ENCODE measurements at places on chromosomes 12 and 14. TPM values are rescaled to one million over a fixed set of nuclear protein-coding genes. Genes with fewer than 3 reads are reported as not detected.

DNA sequence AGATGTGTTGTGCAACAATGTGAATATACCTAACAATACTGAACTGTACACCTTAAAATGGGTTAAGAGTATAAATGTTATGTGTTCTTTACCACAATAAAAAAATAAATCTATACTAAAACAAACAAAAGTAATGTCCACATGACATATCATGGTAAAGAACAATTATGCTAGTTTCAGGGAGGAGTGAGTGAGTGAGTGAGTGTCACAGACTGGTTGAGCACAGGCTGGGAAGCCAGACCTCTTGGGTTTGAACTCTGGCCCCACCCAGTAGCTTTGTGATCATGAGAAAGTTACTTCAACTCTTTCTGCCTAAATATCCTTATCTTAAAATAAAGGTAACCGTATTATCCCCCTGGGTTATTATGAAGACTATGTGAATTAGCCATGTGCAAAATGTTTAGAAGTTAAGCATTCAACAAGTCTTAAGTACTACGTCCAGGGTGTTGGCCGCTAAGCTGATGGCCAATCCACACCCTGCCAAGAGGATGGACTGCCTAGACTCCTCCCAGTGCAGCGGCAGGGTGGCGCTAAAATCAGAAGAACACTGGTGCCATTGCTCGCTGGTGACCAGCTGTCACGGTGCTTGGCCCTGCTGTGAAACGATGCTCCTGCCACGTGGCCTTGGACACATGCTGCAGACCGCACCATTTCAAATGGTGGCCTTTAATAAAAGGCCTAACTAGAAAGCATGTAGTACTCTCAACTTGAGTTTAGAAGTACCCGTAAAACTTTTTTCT lies 7.3 kb downstream of the SLC2A13 start:
- H3K27ac ChIP-seq = no peak overlapping the region
- H3K36me3 ChIP-seq = no peaks in the 10 kb centered on the region
- no peaks in the 10 kb centered on the region for H3K4me1 ChIP-seq
- H3K27me3 ChIP-seq = no peaks in the 10 kb centered on the region

Gene LRRC43
- total RNA-seq = 0.18 TPM

- DNase-seq = no peak
- H3K4me3 ChIP-seq = no peak overlapping the region
- H3K36me3 ChIP-seq = peaks cover 20% of the 10 kb centered on the region
- no peaks in the 10 kb centered on the region for H3K27me3 ChIP-seq
These were observed 84.0 kb downstream of the ACTN1 start for GRCh38 chr14:68894802-68895703.

DNA sequence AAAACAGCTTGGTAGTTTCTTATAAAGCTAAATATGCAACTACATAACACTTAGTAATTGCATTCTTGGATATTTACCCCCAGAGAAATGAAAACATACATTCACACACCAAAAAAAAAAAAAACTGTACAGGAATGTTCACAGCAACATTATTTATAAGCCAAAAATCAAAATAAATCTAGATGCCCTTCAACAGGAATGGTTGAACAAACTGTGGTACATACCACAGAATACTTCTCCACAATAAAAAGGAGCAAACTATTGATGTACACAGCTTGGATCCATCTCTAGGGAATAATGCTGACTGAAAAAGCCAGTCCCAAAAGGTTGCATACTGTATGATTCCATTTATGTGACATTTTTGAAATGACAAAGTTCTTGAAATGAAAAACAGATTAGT lies 62.1 kb upstream of the SLC38A4 start:
- DNase-seq = no peak
- H3K36me3 ChIP-seq = no peaks in the 10 kb centered on the region
- H3K27me3 ChIP-seq = no peaks in the 10 kb centered on the region

Gene DAD1
- 353 TPM for total RNA-seq

Gene PRB2
- not detected for total RNA-seq

Gene IAPP
- total RNA-seq = not detected

DNA sequence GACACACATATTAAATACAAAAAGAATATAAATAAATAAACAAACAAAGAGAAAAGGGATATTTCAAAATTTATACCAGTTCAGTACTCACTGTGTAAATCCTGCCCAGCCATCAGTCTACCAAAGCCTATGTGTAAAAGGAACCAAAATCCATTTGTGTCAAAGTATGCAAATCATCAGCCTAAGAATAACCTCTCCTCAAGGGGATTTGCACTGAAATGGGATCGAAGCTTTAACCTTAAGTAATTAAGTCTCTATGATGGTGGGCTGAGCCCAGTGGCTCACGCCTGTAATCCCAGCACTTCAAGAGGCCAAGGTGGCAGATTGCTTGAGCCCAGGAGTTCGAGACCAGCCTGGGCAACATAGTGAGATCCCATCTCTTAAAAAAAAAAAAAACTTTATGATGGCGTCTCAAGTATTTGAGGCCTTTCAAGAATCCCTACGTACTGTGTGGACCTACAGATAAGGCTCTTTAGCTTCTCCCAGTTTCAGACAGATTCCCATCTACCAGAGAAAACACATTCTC lies 57.8 kb upstream of the METAP2 start:
- no peaks in the 10 kb centered on the region for H3K27me3 ChIP-seq
- H3K27ac ChIP-seq = no peak overlapping the region
- H3K4me3 ChIP-seq = no peak overlapping the region
- DNase-seq = no peak
- no peaks in the 10 kb centered on the region for H3K36me3 ChIP-seq
- H3K4me1 ChIP-seq = no peaks in the 10 kb centered on the region

- no peak overlapping the region for H3K27ac ChIP-seq
- H3K4me1 ChIP-seq = no peaks in the 10 kb centered on the region
- no peaks in the 10 kb centered on the region for H3K27me3 ChIP-seq
- no peak for DNase-seq
- H3K36me3 ChIP-seq = no peaks in the 10 kb centered on the region
These were observed 91.3 kb downstream of the PRKD1 start for GRCh38 chr14:29836395-29836794.

Gene ANO2
- not detected for total RNA-seq

Gene NYNRIN
- 0.04 TPM for total RNA-seq

GRCh38 chr14:103250874-103251273 lies 83.2 kb upstream of the EIF5 start:
- H3K36me3 ChIP-seq = no peaks in the 10 kb centered on the region
- no peaks in the 10 kb centered on the region for H3K27me3 ChIP-seq

GRCh38 chr12:25818596-25819390 lies 139.7 kb upstream of the RASSF8 start:
- H3K4me3 ChIP-seq = no peak overlapping the region
- H3K4me1 ChIP-seq = no peaks in the 10 kb centered on the region
- no peaks in the 10 kb centered on the region for H3K36me3 ChIP-seq
- H3K27me3 ChIP-seq = no peaks in the 10 kb centered on the region
- no peak for DNase-seq

Gene CLEC1A
- not detected for total RNA-seq

DNA sequence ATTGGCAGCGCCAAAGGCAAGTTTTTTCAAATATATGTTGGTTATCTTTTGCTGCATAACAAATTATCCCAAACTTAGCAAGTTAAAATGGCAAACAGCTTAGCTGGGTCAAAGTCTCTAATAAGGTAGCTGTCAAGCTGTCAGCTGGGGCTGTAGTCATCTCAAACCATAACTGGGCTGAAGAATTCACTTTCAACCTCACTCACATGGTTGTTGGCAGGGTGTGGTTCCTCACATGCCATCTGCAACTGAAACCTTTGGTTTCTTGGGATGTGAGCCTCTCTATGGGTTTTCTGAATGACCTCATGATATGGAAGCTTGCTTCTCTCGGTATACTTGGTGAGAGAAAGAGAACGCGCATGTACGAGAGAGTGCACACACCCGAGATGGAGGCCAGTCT lies 125.4 kb downstream of the LRIG3 start:
- no peaks in the 10 kb centered on the region for H3K27me3 ChIP-seq
- H3K36me3 ChIP-seq = no peaks in the 10 kb centered on the region
- DNase-seq = no peak
- H3K4me3 ChIP-seq = no peak overlapping the region

Gene FGF6
- not detected for total RNA-seq

Gene C12orf60
- 3.1 TPM for total RNA-seq

GRCh38 chr14:104113631-104114420 lies 24.6 kb upstream of the KIF26A start:
- no peak overlapping the region for H3K4me3 ChIP-seq
- no peak for DNase-seq
- no peak overlapping the region for H3K27ac ChIP-seq
- H3K27me3 ChIP-seq = peaks cover 6% of the 10 kb centered on the region
- H3K4me1 ChIP-seq = no peaks in the 10 kb centered on the region

GRCh38 chr14:61526405-61527312 lies 168.7 kb upstream of the HIF1A start:
- H3K4me1 ChIP-seq = peaks cover 50% of the 10 kb centered on the region
- no peak overlapping the region for H3K27ac ChIP-seq
- H3K4me3 ChIP-seq = no peak overlapping the region
- peaks cover 48% of the 10 kb centered on the region for H3K36me3 ChIP-seq

Gene ARMH4
- total RNA-seq = not detected

DNA sequence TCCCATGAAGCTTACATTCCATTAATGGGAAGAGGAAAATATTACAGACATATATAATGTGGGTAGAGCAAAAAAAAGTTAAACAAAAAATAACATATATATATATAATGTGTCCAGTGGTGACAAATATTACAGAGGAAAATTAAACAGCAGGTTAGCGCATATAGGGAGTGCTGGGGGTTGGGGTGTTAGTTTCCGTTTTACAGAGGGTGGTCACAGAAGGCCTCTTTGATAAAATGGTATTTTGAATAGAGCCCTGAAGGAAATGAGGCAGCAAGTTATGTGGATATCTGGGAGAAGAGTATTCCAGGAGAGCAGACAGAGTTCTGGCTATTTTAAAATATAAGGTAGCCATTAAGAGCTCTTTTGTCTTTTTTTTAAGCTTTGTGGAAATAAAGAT lies 73.2 kb downstream of the DCAF5 start:
- H3K4me1 ChIP-seq = no peaks in the 10 kb centered on the region
- peaks cover 13% of the 10 kb centered on the region for H3K36me3 ChIP-seq
- no peak overlapping the region for H3K4me3 ChIP-seq
- no peak for DNase-seq
- no peaks in the 10 kb centered on the region for H3K27me3 ChIP-seq
- no peak overlapping the region for H3K27ac ChIP-seq

GRCh38 chr12:4819654-4820053 lies 90.1 kb upstream of the KCNA1 start:
- H3K27me3 ChIP-seq = no peaks in the 10 kb centered on the region
- H3K36me3 ChIP-seq = no peaks in the 10 kb centered on the region
- no peak overlapping the region for H3K27ac ChIP-seq

Gene FIGNL2
- 0.42 TPM for total RNA-seq

GRCh38 chr12:12902036-12902435 lies 10.7 kb downstream of the GPRC5A start:
- no peaks in the 10 kb centered on the region for H3K36me3 ChIP-seq
- H3K27ac ChIP-seq = no peak overlapping the region
- no peak for DNase-seq
- H3K4me1 ChIP-seq = no peaks in the 10 kb centered on the region
- H3K27me3 ChIP-seq = no peaks in the 10 kb centered on the region

GRCh38 chr14:87049950-87050349 lies 943.0 kb downstream of the GALC start:
- no peak overlapping the region for H3K4me3 ChIP-seq
- no peaks in the 10 kb centered on the region for H3K27me3 ChIP-seq
- no peak for DNase-seq
- H3K27ac ChIP-seq = no peak overlapping the region
- no peaks in the 10 kb centered on the region for H3K4me1 ChIP-seq

DNA sequence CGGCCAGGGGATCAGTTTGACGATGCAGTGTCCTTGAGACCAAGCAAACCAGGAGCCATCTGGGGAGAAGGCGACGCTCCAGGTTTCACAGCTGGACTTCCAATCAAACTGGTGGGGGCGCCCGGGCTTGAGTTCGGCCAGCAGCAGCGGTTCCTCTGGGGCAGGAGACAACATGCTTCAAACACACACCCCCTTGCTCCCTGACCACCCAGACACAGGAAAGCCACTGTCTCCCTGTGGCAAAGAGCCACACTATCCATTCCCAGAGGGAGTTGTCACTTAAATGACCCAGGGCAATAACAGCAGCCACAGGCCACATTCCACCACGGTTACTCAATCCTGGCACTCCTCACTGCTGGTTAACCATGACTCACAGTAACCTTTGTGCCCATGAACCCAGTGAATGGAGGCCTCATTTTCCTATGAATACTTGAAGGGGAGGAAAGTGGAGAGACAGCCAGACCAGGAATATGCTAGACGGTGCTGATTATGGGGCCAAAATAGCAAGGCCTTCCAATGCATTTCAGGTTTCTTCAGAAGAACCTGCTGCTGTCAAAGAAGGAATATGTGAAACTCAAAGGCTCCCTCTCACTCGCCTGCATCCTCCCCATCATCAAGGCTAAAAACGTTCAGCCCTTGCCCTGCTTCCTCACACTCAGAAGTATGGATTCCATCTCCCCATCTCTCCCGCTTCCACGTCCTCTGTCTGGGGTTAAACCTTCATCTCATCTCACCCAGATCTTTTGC lies 8.5 kb downstream of the WSB2 start:
- DNase-seq = no peak
- H3K4me1 ChIP-seq = peaks cover 7% of the 10 kb centered on the region
- H3K36me3 ChIP-seq = peaks cover 6% of the 10 kb centered on the region
- no peaks in the 10 kb centered on the region for H3K27me3 ChIP-seq
- peak overlapping the region; percentile 53 for H3K27ac ChIP-seq
- H3K4me3 ChIP-seq = no peak overlapping the region

Gene DPF3
- 0.50 TPM for total RNA-seq

Gene INHBC
- total RNA-seq = 0.11 TPM

GRCh38 chr12:109839444-109839843 lies 6.2 kb upstream of the TRPV4 start:
- H3K27me3 ChIP-seq = no peaks in the 10 kb centered on the region
- no peak for DNase-seq
- no peaks in the 10 kb centered on the region for H3K36me3 ChIP-seq

DNA sequence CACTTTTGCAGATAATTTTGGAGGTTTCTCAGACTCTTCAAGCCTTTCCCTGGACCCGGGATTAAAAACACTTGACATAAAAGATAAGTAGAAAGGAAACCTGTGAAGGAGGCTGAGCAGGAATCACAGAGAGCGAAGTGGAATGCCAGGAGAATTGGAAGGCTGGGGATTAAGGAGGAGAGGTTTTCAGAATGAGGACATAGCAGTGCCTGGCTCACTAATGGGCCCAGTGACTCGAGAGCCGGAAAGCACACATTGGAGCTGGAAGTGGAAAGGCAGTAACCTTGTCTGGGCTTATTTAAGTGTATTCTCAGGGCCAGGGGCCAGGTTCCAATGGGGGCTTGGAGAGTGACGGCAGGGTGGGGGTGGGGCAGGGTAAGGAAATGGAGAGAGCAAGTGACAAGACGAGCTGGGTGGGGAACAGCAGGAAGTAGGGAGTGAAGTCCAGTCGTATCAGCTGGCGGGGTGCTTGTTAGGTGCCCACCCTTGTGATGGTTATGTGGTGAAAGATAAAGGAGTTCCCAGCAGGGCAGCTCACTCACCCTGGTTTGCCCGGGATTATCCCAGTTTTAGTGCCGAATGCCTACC lies 13.1 kb downstream of the EVL start:
- peaks cover 29% of the 10 kb centered on the region for H3K36me3 ChIP-seq
- H3K27me3 ChIP-seq = no peaks in the 10 kb centered on the region
- peak overlapping the region; percentile 58 for H3K27ac ChIP-seq
- DNase-seq = no peak
- peaks cover 96% of the 10 kb centered on the region for H3K4me1 ChIP-seq

- no peak overlapping the region for H3K4me3 ChIP-seq
- no peaks in the 10 kb centered on the region for H3K36me3 ChIP-seq
- DNase-seq = no peak
- peaks cover 7% of the 10 kb centered on the region for H3K27me3 ChIP-seq
These were observed 3.5 kb upstream of the BCAT1 start for GRCh38 chr12:24952389-24952788.

Measured in CD8-positive, alpha-beta memory T cell (primary cell).